ENCODE measurements at places on chromosomes 5 and 9.

DNA sequence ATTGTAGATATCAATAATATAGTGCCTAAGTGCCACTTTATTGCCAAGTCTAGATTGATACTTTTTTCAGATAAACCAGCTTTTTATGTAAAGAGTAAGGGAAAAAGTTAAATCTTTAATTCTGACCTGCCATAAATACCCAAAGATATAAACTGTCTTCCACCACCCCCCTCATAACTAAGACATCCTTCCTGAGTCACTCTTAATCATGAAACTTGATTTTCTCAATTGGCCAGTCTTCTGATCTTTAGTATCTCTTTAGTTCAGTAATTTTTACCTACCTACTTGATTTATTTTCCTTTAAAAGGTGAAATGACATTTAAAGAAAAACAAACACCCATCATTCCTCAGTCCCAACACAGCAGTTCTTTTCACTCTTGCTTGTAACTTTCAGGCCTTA, 21.8 kb downstream of the C5orf22 start:
- no peak for DNase-seq

DNA sequence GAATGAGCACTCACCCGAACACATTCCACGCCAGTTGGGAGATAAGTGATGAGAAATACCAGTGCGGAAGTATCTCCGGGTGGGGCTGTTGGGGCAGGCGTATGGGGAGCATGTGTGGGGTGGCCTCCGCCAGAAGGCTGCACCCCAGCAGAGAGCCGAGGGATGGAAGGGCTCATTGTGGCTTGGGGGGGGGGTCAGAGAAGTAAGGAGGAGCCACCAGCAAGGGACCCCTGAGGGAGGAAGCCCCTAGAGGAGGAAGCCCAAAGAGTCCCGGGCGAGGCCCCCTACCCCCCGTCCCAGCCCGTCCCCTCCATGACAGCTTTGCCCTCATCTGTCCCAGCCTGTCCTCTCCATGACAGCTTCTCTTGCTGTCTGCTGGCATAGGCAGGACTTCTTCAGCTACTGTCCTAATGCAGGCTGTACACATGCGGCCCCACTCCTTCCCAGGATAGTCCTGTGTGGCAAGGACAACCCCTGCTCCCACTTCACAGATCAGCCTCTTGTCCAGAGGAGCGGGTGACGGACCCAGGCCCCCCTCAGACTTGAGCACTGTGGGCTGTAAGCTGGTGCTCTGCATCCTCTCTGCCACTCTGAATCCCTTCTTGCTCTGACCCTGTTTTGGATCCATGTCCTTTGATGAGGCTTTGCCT, 239.6 kb downstream of the CACNA1B start:
- DNase-seq, result no peak

DNA sequence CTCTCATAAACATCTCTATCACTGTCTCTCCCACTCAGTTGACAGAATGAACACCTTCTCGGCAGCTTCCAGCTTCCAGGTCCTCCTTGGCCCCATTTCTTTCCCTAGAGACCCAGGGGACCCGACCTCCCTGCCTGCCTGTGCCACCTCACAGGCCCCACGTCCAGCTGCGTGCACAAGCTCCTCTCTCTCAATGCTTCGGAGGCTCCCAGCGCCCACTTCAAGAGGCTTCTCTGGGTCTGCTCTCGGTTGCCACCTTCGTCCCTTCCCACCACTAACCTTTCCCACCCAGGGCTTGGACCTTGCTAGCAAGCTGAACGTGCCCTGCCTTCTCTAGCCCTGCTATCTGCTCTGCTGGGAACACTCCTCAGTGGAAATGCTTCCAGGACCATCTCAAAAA, 2.8 kb upstream of the N4BP3 start:
- no peak for DNase-seq

DNA sequence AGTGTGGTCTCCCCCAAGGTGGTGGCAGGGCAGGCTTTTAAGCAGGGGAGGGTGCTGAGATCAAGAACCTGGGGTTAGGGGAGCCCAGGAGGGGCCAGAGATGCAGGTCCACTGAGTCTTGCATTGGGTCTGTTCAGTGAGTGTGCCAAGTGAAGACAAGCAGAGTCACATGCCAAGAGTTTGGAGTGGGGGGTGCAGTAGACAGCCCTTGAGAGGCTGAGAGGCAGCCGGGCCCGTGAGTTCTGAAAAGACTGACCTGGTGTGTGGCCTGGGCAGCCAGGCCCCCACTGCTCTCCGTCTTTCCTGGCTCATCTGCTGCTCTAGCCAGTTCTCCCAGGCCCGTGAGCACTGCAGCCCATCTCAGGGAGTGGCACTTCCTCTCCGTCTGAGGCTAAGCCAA, 120.0 kb downstream of the DAB2IP start:
- no peak for DNase-seq

DNA sequence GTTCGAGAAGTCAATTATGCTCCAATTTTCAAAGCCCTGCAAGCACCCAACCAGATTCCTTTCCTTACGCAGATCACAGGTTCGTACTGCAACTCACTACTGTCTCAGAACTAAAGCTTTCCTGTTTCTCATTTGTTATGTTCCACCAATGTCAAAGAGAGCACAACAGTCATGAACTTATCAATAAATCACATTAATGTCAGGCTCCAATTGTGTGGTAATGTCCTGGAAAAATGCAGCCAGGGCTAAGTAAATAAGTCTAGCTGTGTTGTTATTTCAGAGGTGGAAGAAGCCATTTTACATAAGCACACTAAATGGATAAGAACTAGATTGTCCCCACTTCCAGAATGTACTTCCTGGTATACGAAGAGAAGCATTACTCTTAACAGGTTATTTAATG, 488.6 kb upstream of the PTGER4 start:
- no peak for DNase-seq
